ENCODE measurements at places on chromosomes 13 and 19. TPM values are rescaled to one million over a fixed set of nuclear protein-coding genes. Genes with fewer than 3 reads are reported as not detected.

DNA sequence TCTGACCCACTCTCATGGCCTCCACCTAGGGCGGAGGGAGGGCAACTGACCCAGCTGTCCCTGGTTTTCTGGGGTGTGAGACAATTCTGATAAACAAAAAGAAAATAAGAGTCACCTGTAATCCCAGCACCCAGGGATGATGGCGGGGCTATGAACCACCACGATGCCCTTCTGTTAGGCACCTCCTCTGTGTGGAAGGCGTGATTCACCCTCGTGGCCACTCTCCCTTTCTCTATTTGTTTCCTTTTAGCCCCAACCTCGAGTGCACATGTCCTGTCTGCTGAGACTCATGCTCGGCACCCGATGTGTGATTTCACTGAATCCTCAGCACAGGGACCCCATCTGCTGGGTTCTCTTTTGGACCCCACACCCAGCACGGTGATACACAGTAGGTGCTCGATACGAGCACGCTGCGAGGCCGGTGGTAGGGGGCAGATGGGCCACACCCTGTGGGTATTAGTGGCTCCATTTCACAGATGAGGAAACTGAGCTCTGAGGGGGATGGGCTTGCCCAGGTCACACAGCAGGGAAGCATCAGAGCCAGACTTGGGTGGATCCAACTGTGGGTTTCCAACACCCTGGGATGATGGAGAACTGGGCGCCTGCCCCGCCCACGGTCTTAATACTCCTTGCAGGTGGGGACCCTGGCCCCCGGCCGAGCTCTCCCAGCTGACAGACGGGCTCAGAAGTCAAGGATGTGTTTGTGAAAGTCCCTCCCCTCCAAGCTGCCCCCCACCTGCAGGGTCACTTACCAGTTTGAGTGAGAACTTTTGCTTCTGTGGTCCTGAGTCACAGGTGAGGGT lies 24.9 kb downstream of the VRK3 start:
- no peak for DNase-seq

DNA sequence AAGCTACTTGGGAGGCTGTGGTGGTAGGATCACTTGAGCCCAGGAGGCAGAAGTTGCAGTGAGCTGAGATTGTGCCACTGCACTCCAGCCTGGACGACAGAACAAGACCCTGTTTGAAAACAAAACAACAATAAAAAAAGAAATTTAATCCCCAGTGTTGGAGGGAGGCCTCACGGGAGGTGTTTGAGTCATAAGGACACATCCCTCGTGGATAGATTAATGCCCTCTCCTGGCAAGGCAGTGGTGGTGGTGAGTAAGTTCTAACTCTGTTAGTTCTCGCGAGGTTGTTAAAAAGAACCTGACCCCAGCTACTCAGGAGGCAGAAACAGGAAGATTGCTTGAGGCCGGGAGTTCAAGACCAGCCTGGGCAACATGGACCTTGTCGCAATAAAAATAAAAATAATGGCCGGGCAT lies 27.6 kb upstream of the SIN3B start:
- DNase-seq = peak; percentile 89

DNA sequence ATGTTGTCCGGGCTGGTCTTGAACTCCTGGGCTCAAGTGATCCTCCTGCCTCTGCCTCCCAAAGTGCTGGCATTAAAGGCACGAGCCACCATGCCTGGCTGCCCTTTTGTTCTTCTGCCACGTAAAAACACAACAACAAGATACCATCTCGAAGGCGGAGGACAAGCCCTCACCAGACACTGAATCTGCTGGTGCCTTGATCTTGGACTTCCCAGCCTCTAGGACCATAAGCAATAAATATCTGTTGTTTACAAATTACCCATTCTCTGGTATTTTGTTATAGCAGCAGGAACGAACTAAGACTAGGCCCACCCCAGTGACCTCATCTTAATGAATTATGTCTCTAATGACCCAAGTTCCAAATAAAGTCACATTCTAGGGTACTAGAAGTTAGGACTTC lies 128.4 kb upstream of the CACNA1A start:
- no peak for DNase-seq

GRCh38 chr19:5955636-5955935 lies 22.4 kb downstream of the RANBP3 start:
- no peak for DNase-seq

- DNase-seq = no peak
Measured at GRCh38 chr19:11196406-11197287, 698 bp downstream of the KANK2 start.

DNA sequence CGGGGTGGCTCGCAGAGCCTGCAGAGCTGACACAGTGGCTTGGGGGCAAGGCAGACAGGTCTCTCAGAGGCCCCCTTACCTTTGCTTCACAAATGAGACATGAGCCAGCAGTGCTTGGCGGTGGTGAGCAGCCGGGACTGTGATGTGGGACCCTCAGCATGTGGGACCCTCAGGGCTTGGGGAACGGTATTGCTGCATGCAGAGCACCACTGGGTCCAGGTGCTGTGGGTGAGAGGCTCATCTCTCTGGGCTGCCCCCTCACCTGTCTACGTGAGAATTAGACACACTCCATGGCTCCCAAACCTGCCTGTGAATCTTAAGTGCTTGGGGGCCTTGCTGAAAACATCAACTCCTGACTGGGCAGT lies 106.6 kb downstream of the COL4A2 start:
- no peak for DNase-seq

Gene PCDH20
- total RNA-seq = 12.7 TPM

GRCh38 chr13:30373727-30374126 lies 48.6 kb upstream of the UBE2L5 start:
- DNase-seq = no peak

DNA sequence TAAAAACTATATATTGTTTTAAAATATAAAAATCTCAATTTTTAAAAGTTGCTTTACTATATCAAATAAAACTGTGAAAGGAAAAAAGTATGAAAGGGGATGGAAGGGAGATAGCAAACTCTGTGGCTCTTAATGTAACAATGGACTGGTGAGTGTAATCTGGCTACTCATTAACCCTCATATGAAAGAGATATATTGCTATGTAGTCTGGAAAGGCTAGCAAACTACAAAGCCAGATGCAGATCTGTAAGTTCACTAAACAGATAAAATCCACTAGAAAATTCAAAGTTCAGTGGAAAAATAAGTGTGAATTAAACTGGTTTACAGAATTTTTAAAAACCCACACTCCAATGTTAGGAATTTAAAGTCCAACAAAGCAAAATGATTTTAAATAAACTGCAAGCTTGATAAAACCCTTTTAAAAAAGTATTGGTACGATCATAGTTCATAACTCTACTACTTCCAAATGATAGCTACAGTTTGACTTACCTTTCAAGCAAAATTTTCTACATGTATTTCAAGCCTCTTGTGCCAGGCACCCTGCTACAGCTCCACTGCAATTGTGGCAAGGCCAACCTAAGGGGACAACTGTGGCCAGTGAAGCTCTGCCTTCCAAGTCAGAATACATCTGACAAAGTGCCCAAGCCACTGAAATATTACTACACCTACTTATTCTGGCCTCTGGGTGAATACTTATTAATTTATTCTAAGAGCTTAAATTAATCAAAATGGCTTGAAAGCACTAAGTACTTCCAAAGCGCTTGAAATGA lies 647 bp upstream of the ELF1 start:
- DNase-seq = no peak

- no peak for DNase-seq
Measured at GRCh38 chr13:24253520-24254145, 55.7 kb upstream of the C1QTNF9 start.

Gene CBY2
- total RNA-seq = not detected

DNA sequence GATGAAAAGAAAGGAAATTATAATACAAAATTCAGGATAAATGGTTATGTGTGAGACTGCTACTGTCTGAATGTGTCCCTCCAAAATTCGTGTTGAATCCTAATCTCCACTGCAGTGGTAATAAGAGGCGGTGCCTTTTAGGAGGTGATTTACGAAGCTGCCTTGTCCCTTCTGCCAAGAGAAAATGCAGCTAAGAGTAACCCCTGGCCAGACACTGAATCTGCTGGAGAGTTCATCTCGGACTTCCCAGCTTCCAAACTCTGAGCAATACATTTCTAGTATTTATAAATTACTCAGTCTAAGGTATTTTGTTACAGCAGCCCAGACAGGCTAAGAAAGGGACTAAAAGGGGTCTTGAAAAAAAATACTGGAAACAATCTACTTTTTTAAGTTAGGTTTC lies 152.6 kb downstream of the KLF12 start:
- no peak for DNase-seq

Gene ZNF345
- total RNA-seq = 0.08 TPM

DNA sequence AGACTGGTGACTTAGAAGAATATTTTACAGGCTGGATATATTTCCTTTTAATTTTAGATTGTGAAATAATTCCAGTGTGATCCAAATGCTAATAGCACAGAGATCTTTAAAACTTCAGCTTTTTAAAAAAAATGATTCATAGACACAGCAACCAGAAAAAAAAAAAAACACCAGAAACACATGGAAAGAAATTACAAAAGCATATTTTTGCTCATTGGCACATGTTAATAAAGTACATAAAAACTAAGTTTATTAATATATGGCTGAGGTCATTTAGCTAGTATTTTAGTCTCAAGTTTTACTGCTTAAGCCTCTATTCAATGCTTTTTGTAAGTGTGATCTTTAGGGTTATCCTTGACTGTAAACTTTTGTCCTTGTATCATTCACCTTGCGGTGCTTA lies 577 bp downstream of the MYO16 start:
- no peak for DNase-seq

DNA sequence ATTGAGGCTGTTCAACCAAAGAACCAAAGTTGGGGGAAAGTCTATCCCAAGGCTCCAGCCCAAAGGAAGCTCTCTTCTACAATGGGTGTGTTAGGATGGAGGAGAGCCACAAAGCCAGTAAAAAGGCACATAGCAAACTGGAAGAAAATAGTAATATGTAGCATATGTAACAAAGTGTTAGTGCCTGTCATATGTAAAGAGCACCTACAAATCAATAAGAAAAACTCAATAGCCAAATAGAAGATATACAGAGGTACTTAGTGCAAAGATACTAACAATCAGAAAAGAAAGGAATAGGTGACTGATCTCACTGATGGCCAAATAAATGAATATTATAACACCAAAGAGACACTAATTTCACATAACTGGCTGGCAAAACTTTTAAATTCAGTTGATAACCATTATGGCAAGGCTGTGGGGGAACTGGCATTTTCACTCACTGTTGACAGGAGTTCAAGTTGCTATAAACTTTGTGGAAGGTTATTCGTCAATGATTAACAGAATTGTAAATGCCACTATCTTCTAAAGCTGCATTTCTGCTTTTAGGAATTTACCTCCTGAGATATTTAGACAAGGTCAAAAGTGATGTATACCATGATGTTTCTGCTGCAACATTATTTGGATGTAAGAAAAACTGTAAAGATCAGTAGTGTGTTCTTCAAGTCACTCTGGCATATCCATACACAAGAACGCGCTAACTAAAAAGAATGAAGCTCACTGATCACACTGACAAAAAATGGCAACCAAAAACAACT lies 110.8 kb downstream of the GNG7 start:
- no peak for DNase-seq

Gene POSTN
- total RNA-seq = 1.5 TPM

Gene A1BG
- total RNA-seq = 24.5 TPM

GRCh38 chr19:33638167-33639034 lies 16.6 kb downstream of the CHST8 start:
- DNase-seq = no peak

- DNase-seq = no peak
Measured at GRCh38 chr13:60311527-60311926, 85.5 kb upstream of the TDRD3 start.

Gene IQCN
- 0.62 TPM for total RNA-seq

DNA sequence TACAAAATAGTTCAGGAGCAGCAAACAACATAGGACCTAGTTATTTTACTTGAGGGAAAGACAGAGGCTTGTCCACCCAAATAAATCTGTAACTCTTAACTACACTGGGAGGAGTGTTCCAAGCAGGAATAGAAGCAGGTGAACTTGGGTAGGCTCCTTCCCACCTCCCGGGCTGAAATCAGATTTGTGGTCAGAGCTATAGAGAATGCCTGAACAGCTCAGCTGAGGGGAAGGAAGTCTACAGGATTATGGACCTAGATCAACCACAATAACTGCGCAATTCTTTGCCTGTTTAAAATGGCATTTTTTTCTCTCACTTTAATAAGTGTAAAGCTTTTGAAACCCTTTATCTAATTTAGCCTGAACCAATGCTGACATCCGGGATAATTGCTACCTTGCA lies 73.5 kb upstream of the IRS2 start:
- no peak for DNase-seq

Gene POLR2E
- 244 TPM for total RNA-seq

- no peak for DNase-seq
Measured at GRCh38 chr13:111187960-111188541, 72.9 kb downstream of the ARHGEF7 start.

Gene TMIGD2
- not detected for total RNA-seq

Gene EBI3
- total RNA-seq = 1.2 TPM

GRCh38 chr19:17974551-17974950 lies 7.6 kb downstream of the KCNN1 start:
- no peak for DNase-seq

DNA sequence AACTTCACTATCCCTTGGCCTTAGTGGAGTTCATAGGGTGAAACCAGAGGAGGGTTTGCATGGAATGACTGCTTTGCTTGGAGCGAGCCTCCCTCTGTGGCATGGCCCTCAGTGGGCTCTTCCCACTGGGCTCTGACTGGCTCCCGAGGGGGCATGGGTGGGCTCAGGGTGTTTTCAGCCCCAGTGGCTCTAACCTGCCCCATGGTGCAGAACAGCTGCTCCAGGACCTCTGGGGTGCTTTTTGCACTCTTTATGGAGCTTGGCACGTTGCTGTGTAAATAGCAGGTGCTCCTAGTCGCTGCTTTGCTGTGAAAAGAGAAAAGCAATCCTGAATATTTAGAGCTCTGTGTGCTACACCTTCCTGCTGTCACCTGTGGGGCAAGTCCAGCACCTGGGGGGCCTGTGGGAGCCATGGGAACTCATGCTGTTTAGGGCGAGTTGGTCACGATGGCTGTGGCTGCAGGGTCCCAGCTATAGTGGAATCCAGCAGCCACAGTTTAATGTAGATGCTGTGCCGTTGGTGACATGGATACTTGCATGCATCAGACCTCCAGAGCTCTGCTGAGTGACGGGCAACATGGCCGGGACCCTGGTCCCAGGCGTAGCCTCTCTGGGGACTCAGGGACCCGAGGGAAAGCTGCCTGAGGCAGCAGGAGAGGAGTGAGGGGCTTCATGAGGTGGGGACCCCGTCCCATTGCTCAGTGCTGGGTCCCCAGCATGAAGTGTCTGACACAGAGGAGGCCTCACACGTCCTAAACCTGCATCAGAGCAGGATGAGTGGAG lies 14.3 kb upstream of the MCF2L start:
- DNase-seq = no peak

All from H4 (cell line).